DMS79 treated with DMSO at 0.1 percent for 48 hours (cell line): ENCODE measurements at places on chromosomes 4 and X.

- no peak for DNase-seq
Observed at GRCh38 chr4:139919521-139919920, 234.5 kb downstream of the MAML3 start.

DNA sequence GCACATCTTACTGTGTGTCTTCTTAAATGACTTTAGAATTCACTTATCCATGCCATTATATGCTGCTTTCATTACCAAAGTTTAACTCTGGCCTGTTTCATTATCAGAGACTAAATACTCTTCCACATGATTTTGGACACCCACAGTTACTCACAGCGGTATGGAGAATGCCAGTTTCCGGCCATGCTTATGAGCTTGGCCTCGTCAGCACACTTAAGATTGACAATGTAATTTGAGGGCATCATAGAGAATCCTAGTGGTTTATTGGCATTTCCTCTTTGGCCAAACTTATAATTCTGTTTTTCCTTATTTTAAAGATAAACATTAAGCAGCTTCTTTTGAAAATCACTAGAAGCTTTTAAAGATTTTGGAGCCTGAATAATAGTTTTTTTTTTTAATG lies 104.5 kb downstream of the IRF2 start:
- DNase-seq, result no peak

DNA sequence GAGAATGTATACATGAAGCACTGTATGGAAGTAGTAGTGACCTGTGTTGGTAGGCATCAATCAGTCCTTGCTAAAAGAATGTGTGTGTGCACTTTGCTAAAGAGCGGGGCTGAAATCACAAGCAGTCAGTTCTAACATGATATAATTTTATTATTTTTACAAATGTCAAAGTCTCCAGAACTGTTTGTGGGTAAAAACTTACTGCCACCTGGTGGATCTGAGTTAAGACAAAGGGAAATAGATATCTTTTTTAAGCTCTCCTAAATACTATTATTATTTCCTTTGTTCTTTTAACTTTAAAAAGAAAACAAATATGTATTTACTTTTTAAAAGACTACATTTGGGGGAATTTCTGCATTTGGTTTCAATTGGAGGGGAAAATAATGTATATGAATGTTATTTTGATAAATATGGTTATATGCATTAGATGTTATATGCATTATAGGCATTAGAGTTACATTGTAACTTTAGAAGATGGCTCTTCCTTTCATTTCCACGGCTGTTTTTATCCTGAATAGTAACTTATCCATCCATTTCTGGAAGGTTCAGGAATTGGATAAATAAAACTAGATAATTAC lies 7.8 kb upstream of the CLOCK start:
- DNase-seq, result no peak

- DNase-seq, result no peak
Observed at GRCh38 chrX:41250867-41251266, 83.1 kb upstream of the DDX3X start.

DNA sequence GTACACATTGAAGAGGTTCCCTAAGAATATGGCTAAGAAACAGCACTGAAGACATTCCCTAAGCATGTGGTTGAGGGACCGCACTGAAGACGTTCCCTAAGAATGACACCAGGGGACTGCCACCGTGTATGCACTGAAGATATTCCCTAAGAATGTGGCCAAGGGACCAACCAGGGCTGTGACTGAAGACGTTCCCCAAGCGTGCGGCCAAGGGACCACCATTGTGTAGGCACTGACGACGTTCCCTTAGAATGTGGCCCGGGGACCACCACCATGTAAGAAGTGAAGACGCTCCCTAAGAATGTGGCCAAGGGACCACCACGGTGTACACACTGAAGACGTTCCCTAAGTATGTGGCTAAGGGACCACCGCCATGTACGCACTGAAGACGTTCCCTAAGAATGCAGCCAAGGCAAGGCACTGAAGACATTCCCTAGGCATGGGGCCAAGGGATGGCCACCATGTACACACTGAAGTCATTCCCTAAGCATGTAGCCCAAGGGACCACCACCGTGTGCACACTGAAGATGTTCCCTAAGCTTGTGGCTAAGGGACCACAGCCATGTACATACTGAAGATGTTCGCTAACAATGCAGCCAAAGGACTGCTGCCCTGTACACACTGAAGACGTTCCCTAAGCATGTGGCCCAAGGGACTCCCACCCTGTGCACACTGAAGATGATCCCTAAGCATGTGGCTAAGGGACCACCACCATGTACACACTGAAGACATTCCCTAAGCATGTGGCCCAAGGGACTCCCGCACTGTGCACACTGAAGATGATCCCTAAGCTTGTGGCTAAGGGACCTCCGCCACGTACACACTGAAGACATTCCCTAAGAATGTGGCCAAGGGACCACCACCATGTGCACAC lies 22.0 kb downstream of the DHRSX start:
- no peak for DNase-seq

DNA sequence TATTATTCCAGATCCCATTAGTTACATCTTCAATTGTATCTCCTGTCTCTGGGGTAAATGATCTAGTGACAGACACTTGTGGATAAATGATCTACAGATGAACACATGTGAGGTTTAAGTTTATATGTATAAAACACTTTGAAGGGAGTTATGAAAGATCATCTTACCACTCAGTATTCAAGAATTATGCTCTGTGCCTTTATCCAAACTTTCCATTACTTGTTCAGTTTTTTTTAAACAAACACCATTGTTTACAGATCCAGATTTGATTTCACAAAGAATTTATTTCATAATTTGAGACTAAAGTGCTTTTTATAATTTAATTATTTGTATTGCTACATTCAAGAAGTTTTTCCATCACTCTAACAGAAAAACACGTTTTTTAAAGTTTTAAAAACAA lies 142.5 kb downstream of the HHIP start:
- no peak for DNase-seq

DNA sequence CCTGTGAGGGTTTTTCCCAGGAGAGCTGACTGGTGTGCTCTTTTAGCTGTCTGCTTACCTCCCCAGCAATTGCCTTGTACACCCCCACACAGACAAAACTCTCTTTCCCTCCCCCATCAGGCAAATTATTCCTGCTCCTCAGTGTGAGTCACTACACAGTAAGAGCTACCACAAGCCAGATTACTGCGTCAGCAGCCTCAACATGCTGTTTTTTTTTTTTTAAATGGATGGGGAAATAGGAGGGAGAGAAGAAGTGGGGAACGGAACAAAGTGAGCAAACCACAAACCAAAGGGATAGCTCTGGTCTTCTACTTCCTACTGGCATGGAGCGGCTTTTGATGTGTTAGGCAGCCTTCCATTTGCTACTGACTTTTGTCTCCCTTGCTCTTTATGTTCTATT lies 107.5 kb upstream of the ACSL4 start:
- DNase-seq, result no peak

- peak; percentile 6 for DNase-seq
Observed at GRCh38 chr4:140242357-140243277, 88.6 kb upstream of the MAML3 start.

GRCh38 chrX:118756101-118756500 lies 28.7 kb downstream of the IL13RA1 start:
- DNase-seq, result no peak

GRCh38 chr4:95188701-95189370 lies 359.9 kb downstream of the UNC5C start:
- DNase-seq, result no peak

DNA sequence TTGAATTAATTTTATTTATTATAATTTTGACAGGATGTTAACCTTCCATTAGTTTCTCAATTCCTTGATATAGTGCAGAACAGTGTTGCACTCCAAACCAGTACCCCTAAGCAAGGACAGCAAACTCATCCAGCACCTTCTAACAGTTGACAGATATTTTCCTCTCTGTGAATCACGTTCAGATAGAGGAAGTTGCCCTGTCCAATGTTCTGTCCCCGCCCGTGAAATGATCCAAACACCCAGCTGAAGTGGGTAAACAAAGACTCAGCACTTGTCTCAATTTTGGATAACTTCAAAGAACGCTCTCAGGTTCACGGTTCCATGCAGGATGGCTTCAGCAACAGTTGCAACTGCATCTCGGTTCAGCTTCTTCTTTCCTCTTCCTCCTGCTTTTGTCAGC lies 1240.0 kb upstream of the ADGRL3 start:
- DNase-seq, result no peak

DNA sequence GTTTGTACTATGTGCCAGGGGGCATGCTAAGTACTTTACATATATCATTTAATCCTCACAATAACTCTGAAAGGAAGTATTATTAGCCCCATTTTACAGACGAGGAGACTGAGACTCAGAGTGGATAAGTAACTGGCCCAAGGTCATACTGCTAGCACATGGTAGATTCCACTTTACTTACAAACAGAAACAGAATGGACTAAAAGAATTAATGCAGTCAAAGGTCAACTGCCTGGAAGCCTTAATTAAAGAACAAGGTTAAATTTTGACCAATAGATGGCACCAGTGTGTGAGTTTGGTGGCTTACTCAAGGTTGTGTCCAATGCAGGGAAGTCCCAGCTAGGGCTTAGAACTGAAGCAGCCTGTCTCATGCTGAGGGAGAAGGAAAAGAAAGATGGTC lies 4.7 kb downstream of the RIPPLY1 start:
- DNase-seq, result peak; percentile 30

DNA sequence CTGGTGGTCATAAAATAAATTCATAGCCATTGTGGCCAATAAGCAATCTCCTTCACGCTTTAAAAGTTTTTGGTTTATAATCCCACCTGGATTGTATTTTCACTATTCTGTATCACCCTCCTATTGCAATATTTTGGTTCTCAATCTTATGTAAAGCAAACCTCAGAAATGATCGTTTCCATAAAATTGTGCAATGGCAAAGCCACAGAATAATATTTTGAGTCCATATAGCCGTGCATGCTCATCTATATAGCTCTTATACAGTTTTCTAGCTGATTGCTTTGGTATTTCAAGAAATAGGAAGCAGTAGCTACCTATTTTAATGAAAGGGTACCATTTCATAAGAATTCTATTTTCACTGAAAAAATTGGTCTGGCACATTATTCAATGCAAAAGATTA lies 10.0 kb upstream of the HAND2 start:
- no peak for DNase-seq

- no peak for DNase-seq
Observed at GRCh38 chr4:120630427-120630826, 292.1 kb downstream of the PRDM5 start.

DNA sequence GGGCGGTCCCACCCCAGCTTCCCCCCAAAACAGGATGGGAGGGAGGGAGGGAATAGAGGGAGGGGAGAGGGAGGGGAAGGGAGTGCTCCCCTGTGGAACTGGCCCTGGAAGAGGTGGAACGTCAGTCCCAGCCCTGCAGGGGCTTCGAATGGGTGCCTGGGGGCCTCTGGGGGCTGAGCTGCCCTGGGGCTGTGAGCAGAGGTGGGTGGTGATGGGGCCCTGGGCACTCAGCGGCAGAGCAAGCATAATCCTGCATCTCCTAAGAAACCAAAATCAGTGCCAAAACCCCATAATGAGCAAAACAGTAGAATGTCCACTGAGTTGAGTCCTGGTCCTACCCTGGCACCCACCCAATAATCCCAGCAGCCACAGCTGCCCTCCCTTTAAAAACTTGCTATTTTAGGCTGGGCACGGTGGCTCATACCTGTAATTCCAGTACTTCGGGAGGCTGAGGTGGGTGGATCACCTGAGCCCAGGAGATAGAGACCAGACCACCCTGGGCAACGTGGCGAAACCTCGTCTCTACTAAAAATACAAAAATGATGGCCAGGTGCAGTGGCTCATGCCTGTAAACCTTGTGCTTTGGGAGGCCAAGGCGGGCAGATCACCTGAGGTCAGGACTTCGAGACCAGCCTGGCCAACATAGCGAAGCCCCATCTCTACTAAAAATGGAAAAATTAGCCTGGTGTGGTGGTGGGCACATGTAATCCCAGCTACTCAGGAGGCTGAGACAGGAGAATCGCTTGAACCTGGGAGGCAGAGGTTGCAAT lies 11.1 kb downstream of the DOK7 start:
- DNase-seq, result no peak
